Stomach (tissue), 19 donors: ENCODE measurements at places on chromosomes 16 and 17. TPM values are rescaled to one million over a fixed set of nuclear protein-coding genes. Genes with fewer than 3 reads are reported as not detected.
A peak's percentile ranks its signal among the peaks of the same experiment; 100 is the strongest.

The STX4 gene
- total RNA-seq, result 13.8 TPM

The ABCC12 gene
- not detected for total RNA-seq

The IL17C gene
- 0.87 TPM for total RNA-seq

The C16orf92 gene
- not detected for total RNA-seq

GRCh38 chr16:2058872-2059271, 11.1 kb downstream of the TSC2 start:
- no peak for DNase-seq
- no peaks in the 10 kb centered on the region for H3K27me3 ChIP-seq
- H3K27ac ChIP-seq, result no peak overlapping the region
- peaks cover 51% of the 10 kb centered on the region for H3K36me3 ChIP-seq
- no peak overlapping the region for H3K4me3 ChIP-seq

DNA sequence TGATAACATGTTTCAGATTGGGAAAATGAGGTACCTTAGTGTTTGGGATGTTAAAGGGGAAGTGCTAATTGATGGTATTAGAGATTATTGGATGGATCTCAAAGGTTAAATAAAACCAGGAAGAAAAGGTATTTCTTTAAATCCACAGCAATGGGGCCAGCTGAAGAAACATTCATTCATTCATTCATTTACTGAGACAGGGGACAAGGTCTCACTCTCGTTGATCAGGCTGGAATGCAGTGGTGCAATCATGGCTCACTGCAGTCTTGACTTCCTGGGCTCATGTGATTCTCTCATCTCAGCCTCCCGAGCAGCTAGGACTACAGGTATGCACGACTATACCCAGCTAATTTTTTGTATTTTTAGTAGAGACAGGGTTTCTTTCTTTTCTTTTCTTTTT, 19.8 kb downstream of the EARS2 start:
- H3K36me3 ChIP-seq, result peaks cover 91% of the 10 kb centered on the region
- H3K4me1 ChIP-seq, result no peaks in the 10 kb centered on the region
- H3K27me3 ChIP-seq, result no peaks in the 10 kb centered on the region
- no peak for DNase-seq
- no peak overlapping the region for H3K4me3 ChIP-seq

DNA sequence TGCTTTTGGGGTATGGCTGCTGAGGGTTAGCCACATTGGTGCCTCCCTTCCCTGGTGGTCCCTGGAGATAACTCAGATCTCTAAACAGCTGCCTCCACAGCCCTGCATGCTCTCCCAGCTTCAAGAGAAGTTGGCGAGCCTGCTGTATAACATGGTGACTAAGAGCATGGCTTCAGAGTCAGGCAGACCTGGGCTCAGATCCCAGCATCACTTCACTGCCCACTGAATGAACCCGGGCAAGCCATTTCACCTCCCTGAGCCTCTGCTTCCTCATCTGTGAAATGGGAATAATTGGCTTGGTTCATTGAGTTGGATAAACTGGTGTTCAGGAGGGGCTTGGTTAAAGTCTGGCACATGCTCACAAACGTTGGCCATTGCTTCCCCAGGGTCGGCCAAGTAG, 16.6 kb downstream of the KIF1C start:
- H3K4me1 ChIP-seq, result no peaks in the 10 kb centered on the region
- no peak overlapping the region for H3K4me3 ChIP-seq
- DNase-seq, result no peak
- peaks cover 98% of the 10 kb centered on the region for H3K36me3 ChIP-seq
- H3K27ac ChIP-seq, result no peak overlapping the region
- H3K27me3 ChIP-seq, result no peaks in the 10 kb centered on the region

GRCh38 chr16:914440-914839, 56.3 kb downstream of the LMF1 start:
- H3K27ac ChIP-seq, result no peak overlapping the region
- H3K4me1 ChIP-seq, result peaks cover 4% of the 10 kb centered on the region
- DNase-seq, result no peak
- H3K36me3 ChIP-seq, result peaks cover 47% of the 10 kb centered on the region
- no peak overlapping the region for H3K4me3 ChIP-seq

DNA sequence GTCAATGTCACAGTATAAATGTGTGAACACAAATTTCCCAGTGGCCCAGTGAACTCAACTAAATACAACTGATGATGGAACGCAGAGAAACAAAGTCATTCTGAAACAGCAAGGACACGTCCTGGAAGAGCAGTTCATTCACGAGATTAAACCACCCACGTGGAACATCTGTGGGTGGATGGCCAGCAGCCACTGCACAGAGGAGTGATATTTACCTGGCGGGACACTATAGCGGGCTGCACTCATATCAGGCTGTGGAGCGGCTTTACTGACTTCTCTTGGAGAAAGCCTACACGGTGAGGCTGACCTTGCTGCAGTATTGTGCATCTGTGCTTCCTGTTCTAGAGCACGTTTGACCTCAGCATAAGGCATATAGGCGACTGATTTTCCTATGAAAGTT, 87.3 kb downstream of the TTC19 start:
- peaks cover 59% of the 10 kb centered on the region for H3K36me3 ChIP-seq
- no peak overlapping the region for H3K27ac ChIP-seq
- H3K4me3 ChIP-seq, result no peak overlapping the region
- no peaks in the 10 kb centered on the region for H3K4me1 ChIP-seq
- no peak for DNase-seq

GRCh38 chr17:36705874-36706731, 104.7 kb downstream of the MRM1 start:
- no peak overlapping the region for H3K27ac ChIP-seq
- H3K4me3 ChIP-seq, result no peak overlapping the region
- no peaks in the 10 kb centered on the region for H3K36me3 ChIP-seq
- peaks cover 18% of the 10 kb centered on the region for H3K27me3 ChIP-seq
- peak; percentile 73 for DNase-seq

- H3K27ac ChIP-seq, result no peak overlapping the region
- H3K4me1 ChIP-seq, result peaks cover 12% of the 10 kb centered on the region
- DNase-seq, result peak; percentile 45
- H3K36me3 ChIP-seq, result no peaks in the 10 kb centered on the region
- H3K27me3 ChIP-seq, result no peaks in the 10 kb centered on the region
- no peak overlapping the region for H3K4me3 ChIP-seq
Observed at GRCh38 chr17:68777243-68777855, 176.2 kb upstream of the FAM20A start.

- no peak overlapping the region for H3K4me3 ChIP-seq
- no peaks in the 10 kb centered on the region for H3K27me3 ChIP-seq
- no peak for DNase-seq
- H3K4me1 ChIP-seq, result no peaks in the 10 kb centered on the region
- H3K27ac ChIP-seq, result no peak overlapping the region
Observed at GRCh38 chr17:52147872-52148271, 10.6 kb downstream of the CA10 start.

GRCh38 chr17:39634384-39634871, 2.5 kb upstream of the STARD3 start:
- peaks cover 56% of the 10 kb centered on the region for H3K4me1 ChIP-seq
- peak; percentile 66 for DNase-seq
- H3K27me3 ChIP-seq, result no peaks in the 10 kb centered on the region
- H3K27ac ChIP-seq, result no peak overlapping the region
- H3K36me3 ChIP-seq, result no peaks in the 10 kb centered on the region
- H3K4me3 ChIP-seq, result no peak overlapping the region

DNA sequence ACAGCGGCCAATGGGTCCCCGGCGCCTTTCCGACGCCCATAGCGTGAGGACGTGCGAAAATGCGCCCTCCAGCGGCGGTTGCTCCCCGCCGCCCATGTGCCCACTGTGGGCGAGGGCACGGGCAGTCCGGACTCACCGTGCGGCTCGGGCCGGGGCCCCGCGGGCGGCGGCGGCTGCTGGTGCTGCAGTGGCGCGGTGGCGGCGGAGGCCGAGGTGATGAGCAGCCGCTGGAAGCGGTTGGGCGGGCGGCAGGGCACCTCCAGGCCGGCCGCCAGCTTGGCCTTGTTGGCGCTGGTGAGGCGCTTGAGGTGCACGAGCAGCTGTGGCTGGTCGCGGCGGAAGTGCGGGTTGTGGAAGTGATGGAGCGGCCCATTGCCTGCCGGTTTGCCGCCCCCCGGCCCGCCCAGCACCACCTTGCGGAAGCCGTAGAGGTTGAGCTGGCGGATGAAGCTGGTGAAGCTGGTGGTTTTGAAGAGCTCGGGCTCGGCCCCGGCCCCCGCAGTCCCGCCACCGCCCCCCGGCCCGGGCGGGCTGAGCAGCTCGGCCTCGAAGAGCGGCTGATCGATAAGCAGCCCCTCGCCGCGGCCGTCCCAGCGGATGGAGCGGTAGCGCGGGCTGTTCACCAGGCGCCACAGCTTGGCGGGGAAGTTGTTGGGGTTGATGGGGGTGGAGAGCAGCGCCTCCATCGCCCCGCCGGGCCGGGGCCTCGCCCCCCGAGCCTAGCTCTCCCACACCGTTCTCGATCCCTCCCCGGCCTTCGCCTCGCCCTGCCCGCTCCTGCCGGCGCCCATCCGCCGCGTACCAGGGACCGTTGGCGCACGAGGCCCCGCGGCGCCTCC, at the start of gene HSF5:
TSS of gene HSF5 (minus strand) at position 820 of the 839 bp plus-strand sequence. CDS start at position 686, 134 bp downstream.
- H3K27me3 ChIP-seq, result no peaks in the 10 kb centered on the region
- peaks cover 29% of the 10 kb centered on the region for H3K36me3 ChIP-seq
- no peak within 1 kb of the TSS for H3K27ac ChIP-seq
- peak within 1 kb of the TSS; percentile 32 for H3K4me3 ChIP-seq
- H3K4me1 ChIP-seq, result no peaks in the 10 kb centered on the region
- peak; percentile 80 for DNase-seq

DNA sequence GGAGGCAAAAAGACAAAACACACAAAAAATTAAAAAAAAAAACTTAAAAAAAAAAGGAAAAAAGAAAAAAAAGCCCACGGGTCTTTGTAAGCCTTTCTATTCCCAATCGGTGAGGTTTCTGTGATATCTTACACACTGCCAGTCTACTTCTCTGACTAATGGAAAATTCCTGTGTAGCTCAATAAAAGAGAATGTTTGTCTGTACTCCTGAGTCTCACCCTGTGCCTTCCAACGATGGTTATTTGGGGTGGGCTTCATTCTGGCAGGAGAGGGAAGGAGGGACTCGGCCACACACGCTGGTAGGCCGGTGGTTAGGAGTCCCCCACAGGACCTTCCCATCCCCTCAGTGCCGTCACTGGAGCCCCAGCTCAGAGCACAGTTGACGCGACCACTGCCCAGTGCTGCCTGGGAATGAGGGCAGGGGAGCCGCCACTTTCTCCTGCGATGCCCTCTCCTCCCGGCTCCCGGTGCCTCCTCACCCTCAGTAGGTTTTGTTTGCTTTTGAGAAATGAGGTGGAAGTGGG, 68.0 kb downstream of the AMFR start:
- H3K27ac ChIP-seq, result peak overlapping the region; percentile 35
- peaks cover 13% of the 10 kb centered on the region for H3K4me1 ChIP-seq
- no peaks in the 10 kb centered on the region for H3K27me3 ChIP-seq
- H3K36me3 ChIP-seq, result peaks cover 17% of the 10 kb centered on the region
- DNase-seq, result peak; percentile 24
- peak overlapping the region; percentile 51 for H3K4me3 ChIP-seq

- no peak for DNase-seq
- H3K27ac ChIP-seq, result peak within 1 kb of the TSS; percentile 94
- H3K4me3 ChIP-seq, result peak within 1 kb of the TSS; percentile 95
- H3K27me3 ChIP-seq, result no peaks in the 10 kb centered on the region
- H3K36me3 ChIP-seq, result peaks cover 42% of the 10 kb centered on the region
Observed at GRCh38 chr17:19378416-19379360, at the start of gene MAPK7. MAPK7 (plus strand) TSS chr17:19378498; CDS start chr17:19378901, 403 bp downstream.

- DNase-seq, result no peak
- peaks cover 69% of the 10 kb centered on the region for H3K4me1 ChIP-seq
- no peaks in the 10 kb centered on the region for H3K36me3 ChIP-seq
- no peaks in the 10 kb centered on the region for H3K27me3 ChIP-seq
Observed at GRCh38 chr17:40307740-40308239, 1.2 kb upstream of the RARA start.

DNA sequence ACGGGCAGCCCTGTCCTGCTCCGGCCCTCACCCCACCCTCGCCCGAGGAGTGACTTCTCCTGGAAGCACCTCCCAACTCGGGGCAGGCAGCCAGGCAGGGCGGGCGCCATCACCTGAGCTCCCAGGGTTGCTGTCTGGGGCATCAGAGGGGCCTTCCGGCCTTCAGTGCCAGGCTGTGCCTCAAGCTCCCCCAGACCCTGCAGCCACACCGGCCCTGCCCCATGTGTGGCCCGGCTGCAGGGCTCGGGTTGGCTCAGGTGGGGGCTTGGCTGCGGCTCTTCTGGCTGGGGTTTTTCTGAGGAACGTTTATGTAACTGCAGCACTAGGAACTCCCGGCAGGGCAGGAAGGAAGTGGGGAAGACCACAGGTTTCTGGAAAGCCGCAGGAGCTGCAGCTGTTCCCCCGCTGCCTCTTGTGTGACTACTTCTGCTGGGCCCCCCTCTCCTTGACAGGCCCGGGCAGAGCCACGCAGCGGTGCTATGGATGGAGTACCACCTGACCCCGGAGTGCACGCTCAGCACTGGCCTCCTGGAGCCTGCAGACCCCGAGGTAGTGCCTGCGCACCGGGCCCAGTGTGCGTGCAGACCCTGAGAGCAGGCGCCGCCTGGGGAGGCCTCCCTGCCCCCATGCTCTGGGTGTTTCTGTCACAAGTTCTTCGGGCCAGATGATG, 45.6 kb downstream of the PRMT7 start:
- H3K36me3 ChIP-seq, result peaks cover 94% of the 10 kb centered on the region
- peaks cover 9% of the 10 kb centered on the region for H3K4me1 ChIP-seq
- peak overlapping the region; percentile 16 for H3K4me3 ChIP-seq
- H3K27me3 ChIP-seq, result no peaks in the 10 kb centered on the region

- H3K27ac ChIP-seq, result no peak overlapping the region
- peaks cover 13% of the 10 kb centered on the region for H3K4me1 ChIP-seq
- no peak for DNase-seq
- H3K4me3 ChIP-seq, result no peak overlapping the region
Observed at GRCh38 chr17:48440669-48441068, 10.7 kb upstream of the SKAP1 start.

- H3K4me1 ChIP-seq, result no peaks in the 10 kb centered on the region
- H3K27me3 ChIP-seq, result peaks cover 8% of the 10 kb centered on the region
- H3K27ac ChIP-seq, result no peak overlapping the region
- no peaks in the 10 kb centered on the region for H3K36me3 ChIP-seq
- DNase-seq, result no peak
Observed at GRCh38 chr17:78651554-78651953, 74.4 kb upstream of the DNAH17 start.

DNA sequence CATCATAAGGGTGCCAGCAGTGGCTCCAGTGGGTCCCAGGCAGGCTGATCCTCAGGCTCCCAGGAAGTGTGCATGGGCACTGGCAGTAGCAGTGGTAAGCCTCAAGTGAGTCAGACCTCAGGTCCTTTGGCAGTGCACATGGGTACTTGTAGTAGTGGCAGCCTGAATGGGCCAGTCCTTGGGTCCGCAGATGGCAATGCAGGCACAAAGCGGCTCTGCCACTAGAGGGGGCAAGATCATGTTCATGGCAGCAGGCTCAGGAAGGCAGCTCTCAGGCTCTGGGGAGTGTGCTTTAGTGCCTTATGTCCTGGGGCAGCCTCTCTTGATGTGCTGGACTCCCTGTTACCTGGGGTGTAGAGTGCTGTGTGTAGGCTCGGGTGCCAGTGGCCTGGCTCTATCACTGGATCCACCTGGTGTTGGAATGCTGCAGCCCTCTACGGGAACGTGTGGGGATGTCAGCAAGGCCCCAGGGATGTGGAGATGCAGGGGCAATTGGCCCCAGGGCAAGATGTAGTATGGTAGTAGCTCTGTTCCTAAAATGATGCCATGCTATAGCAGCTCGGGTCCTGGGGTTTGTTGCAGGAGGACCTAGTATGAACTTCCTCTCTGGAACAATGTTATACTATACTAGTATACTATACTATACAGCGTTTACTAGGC, 11.0 kb downstream of the ACSM3 start:
- no peaks in the 10 kb centered on the region for H3K4me1 ChIP-seq
- H3K4me3 ChIP-seq, result no peak overlapping the region
- no peaks in the 10 kb centered on the region for H3K27me3 ChIP-seq
- H3K27ac ChIP-seq, result no peak overlapping the region
- peaks cover 34% of the 10 kb centered on the region for H3K36me3 ChIP-seq

GRCh38 chr16:2611499-2611862, 70.8 kb upstream of the KCTD5 start:
- H3K27me3 ChIP-seq, result no peaks in the 10 kb centered on the region
- H3K27ac ChIP-seq, result no peak overlapping the region
- no peaks in the 10 kb centered on the region for H3K4me1 ChIP-seq
- DNase-seq, result no peak
- peaks cover 25% of the 10 kb centered on the region for H3K36me3 ChIP-seq
- no peak overlapping the region for H3K4me3 ChIP-seq
